NCI-H1930 (cell line): ENCODE measurements at places on chromosomes 7 and 10.

DNA sequence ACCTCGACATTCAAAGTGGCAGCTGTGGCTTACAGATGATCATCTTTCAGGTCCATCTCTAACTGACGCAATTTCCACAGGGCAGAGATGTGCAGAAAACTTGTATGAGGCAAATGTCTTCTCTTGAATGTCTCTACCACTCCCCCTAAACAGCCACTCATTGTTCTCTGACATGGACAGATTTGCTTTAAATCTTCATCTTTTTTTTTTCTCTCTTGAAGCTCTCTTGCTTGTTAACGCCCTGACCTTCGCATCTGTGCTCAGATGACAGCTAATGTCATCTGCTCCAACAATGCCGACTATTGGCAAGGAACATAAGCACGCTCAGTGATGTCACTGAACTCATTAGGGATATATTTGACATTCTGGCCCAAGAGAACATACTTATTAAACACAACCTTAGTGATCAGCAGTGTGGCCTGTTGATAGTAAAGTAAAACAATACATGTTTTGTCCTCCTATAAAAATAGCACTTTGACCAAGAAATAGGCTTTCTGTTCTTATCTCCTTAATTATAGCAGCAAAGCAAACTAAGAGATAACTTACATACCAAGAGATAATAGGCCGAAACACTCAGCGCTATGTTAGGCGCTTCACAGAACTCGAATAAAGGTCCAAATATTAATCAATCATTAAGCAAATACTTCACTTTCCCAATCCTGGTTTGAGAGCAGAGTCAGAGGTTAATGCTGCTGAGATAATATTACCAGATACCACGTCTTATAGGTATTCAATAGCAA lies 583.5 kb downstream of the PARD3 start:
- no peak for DNase-seq

GRCh38 chr7:98984126-98984525 lies 105.8 kb downstream of the TRRAP start:
- DNase-seq, result no peak

GRCh38 chr7:88278881-88279280 lies 27.8 kb downstream of the STEAP4 start:
- no peak for DNase-seq

DNA sequence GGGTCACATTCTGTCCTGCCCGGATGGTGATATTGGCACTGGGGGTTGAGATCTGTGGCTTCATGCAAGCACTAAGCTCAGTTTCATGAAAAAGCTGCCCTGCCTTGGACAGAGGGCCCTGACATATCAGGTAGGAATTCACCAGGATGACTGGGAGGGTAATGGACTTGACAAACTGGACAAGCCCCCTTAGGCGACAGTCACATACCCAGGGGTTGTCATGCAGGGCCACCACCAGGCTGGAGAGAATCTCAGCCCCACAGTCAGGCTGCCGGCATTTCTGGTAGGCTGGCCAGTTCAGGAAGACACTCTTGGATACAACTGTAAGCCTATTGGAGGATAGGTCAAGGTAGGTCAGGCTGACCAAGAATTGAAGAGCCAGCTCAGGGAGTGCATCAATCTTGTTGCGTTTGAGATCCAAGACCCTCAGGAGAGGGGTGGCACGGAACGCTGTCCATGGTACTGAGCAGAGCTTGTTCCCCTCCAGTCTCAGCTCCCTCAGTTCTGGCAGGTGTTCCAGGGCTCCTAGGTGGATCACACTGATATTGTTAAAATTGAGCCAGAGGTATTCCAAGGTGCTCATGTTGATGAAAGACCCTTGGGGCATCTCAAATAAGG lies 824 bp downstream of the LRIT2 start:
- DNase-seq, result no peak

DNA sequence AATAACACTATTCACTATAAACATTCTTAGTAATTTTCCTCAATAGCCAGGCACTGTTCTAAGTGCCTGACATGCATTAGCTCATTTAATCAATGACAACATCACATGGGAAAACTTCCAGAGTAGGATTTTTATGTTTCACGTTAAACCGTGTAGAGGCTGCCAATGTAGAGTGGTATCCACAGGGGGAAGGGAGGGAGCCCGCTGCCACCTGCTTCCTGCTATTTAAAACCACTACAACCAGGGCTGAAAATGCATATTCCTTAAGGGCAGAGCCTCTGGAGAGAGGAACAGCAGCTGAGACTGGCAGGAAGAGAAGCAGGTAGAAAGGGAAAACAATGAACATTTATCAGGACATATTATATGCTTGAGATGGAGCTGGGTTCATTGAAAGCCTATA lies 684.3 kb upstream of the AUTS2 start:
- DNase-seq, result no peak

- DNase-seq, result no peak
Measured at GRCh38 chr7:101099969-101100781, 14.9 kb downstream of the TRIM56 start.
